ENCODE measurements at places on chromosomes 1 and 21. TPM values are rescaled to one million over a fixed set of nuclear protein-coding genes. Genes with fewer than 3 reads are reported as not detected.

GRCh38 chr1:46689356-46689755, 17.7 kb downstream of the TEX38 start:
- no peak for DNase-seq

PGLYRP3 gene
- not detected for total RNA-seq

- peak; percentile 47 for DNase-seq
Measured at GRCh38 chr1:205748403-205749233, 1.4 kb downstream of the NUCKS1 start.

MAP3K21 gene
- total RNA-seq, result 40.1 TPM

PLPPR4 gene
- total RNA-seq, result 2.3 TPM
